ENCODE measurements at places on chromosomes 11 and 22. TPM values are rescaled to one million over a fixed set of nuclear protein-coding genes. Genes with fewer than 3 reads are reported as not detected.

Gene RFPL3
- polyA plus RNA-seq = 0.15 TPM

Gene IGSF9B
- polyA plus RNA-seq = 4.8 TPM

Gene BEST1
- polyA plus RNA-seq = 6.1 TPM

Gene TSPAN18
- polyA plus RNA-seq = 48.9 TPM

Gene ALDH3B1
- polyA plus RNA-seq = 11.6 TPM

Gene DBX1
- polyA plus RNA-seq = 0.35 TPM

Gene GLYAT
- polyA plus RNA-seq = 0.18 TPM

Gene UPB1
- 1.6 TPM for polyA plus RNA-seq

Gene ART1
- 0.31 TPM for polyA plus RNA-seq

Gene NXPE4
- polyA plus RNA-seq = not detected

DNA sequence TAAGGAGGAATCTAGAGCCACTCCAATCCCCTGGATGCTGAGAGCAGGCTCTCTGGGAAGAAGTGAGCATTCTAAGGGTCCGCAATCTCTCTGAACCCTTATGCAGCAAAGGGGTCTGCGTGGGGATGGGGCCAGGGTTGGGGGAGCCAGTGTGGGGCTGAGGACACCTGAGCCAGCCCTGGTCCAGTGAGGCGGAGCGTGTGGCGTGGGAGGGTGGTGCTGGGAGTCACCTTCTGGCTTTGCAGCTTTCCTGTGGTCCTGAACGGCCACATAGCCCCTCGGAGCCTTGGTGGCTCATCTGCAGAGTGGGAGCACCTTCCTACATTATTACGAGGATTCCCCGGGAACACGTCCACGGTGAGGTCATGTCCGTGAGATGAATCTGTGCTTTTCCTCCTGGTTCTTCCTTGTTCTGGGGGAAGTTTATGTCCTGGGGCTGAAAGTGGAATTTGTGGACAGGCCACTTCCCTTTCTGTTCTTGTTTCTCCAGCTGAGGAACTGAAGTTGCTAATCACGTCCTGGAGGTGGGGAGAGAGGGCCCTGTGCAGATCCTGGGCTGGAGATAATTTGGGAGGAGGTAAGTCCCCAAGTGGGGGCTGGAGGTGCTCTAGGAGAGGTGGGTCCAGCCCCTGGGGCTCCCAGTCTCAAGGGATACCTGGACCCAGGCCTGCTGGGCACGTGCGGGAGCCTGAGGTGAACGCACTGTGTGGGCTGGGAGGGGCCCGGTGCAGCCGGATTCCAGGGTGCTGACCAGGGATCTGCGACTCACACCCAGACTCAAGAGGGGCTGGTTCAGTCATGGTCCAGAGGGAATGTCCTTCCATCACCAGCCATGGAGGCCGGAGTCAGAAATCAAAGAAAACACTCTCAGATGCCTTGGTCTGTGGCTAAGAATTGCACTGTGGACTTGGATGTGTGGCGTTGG, 6.1 kb downstream of the MRGPRE start:
- DNase-seq = no peak

- DNase-seq = no peak
These were observed 6.0 kb upstream of the TUBA8 start for GRCh38 chr22:18104566-18104965.

GRCh38 chr11:85758026-85758425, 52.9 kb downstream of the SYTL2 start:
- no peak for DNase-seq

DNA sequence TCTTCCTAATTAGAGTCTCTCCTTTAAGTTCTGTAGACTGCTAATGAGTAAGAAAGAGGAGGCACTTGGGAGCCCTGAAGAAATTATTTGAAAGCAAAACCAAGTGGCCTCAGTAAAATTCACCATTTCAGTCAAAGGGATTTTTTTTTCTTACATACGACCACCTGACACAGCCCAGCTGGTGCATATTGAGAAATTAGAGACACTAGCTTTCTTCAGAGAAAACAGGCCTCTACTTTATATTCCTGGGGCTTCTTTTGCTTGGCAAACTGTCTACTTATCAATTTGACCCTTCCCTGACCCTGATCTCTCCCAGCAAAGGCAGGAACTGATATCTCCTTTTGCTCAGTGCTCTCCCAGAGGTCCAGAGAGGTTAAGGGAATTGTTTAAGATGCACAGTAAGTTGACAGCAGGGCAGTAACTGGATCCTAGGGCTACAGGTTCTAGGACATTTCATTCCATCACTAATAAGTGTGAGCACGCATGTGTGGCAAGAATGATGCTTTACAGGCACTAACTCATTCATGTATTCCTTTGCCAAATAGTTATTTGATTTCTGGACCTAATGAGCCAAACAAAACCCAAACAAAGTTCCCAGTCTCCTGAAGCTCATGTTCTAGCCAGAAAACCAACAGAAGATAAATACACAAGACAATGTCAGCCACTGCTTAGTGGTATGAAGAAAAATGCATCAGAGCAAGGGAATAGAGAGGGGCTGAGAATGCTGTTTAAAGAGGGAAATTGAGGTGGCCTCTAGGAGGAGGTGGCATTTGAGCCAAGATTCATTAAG, 467.6 kb downstream of the SOX6 start:
- DNase-seq = no peak

- DNase-seq = peak; percentile 63
These were observed at the start of gene MYO7A for GRCh38 chr11:77127920-77128691. Gene MYO7A, plus strand, starts transcription at chr11:77128246. Its CDS starts 2,389 bp downstream, at chr11:77130635.

- no peak for DNase-seq
These were observed 1.1 kb upstream of the CEND1 start for GRCh38 chr11:790721-791564.

GRCh38 chr11:119547511-119547910, 124.5 kb upstream of the THY1 start:
- no peak for DNase-seq

GRCh38 chr22:38284042-38284402, 11.2 kb upstream of the TMEM184B start:
- no peak for DNase-seq

GRCh38 chr22:44331881-44332714, 19.3 kb upstream of the SHISAL1 start:
- peak; percentile 28 for DNase-seq

DNA sequence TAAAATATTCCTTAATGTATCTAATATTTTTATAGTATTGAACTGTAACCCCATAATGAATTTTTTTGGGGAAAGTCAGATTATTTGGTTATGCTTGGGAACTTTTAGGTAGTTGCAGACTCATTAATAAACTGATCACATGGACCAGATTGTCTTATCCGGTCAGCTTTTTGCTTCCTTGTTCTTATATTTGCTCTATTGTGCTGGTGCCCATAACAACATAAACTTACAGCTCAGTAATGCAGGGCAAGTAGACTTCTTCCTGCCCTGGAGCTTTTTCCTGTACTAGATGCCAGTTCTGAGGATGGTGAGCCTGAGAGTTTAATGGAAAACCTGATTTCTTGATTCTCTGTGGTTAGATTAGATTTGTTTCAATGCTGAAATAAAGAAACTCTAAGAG, 53.2 kb downstream of the MTMR3 start:
- DNase-seq = no peak

GRCh38 chr11:14330881-14331280, 28.1 kb downstream of the RRAS2 start:
- no peak for DNase-seq

DNA sequence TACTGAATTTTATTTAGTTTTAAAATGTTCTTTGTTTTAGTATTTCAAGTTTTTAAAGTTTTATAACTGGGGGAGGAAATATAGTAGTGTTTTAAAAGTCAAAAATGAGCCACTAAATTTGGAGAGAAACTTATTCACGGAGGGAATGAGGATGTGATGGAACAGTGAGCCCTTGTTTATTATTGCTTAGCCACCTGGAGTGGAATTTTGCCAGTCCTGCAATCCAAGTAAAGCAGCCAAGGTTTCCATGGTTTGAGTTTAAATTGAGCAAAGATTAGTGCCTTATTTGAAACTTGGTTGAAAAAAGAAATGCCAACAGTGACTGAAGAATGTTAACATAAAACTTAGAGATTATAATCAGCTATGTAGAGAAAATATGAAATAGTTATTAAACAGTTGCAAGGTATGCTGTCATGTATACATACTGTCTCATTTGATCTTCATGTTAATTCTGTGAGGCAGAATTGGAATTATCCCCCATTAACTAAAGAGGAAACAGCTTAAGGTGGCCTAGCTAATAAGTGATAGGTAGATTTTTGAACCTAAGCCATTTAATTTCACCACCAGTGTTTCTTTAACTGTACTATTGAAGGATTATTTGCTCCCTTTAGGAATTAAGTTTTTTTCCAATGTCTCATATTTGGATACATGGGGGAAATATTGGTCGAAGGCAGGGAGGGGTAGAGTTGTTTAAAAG, 36.4 kb downstream of the SWAP70 start:
- DNase-seq = no peak

DNA sequence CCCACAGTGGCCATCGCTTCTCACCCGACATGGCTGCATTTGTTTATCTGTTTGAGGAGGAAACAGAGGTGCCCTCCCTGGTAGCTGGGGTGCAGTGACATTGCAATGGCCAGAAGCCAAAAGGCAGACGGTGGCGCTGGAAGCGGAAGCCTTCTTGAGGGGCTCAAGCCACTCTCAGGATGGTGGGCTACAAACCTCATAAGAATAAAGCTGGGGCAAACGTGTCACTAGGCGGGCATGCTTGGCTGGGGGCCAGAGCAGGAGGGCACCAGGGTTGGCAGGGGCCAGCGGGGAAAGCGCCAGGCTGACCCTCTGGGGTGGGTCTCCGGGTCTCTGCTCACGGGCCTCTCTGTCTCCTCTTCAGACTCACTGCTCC, 12.6 kb downstream of the TNNT3 start:
- no peak for DNase-seq

- no peak for DNase-seq
These were observed 96.3 kb upstream of the ALKBH3 start for GRCh38 chr11:43784301-43784700.

DNA sequence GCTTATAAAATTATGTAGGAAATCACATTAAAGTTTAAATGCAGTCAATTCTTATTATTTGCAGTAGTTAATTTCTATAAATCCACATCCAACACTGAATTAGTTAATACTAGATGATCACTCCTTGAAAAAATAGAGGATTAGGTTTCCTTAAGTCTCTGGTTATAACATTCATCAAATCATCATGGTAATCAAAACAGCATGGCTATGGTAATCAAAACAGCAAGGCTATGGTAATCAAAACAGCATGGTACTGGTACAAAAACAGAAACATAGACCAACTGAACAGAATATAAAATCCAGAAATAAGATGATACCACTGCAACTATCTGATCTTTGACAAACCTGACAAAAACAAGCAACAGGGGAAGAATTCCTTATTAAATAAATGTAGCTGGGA, 814.6 kb upstream of the CCDC179 start:
- DNase-seq = no peak

DNA sequence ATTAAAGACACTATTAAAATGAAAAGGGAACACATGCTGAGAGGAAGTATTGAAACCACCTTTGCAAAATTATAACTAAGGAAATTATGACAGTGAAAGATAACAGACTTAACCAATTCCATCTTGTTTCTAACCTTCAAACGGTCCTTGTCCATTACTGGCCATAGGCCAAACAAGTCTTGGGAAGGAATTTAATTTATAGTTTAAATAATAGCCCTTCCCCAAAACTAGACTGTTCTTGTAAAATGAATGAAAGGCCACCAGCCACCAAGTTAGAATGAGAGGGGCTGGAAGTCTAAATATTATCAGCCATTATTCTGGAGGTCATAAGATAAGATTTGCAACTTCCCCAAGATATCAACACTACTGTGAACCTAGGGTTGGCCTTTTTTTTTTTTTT, 1.8 kb upstream of the TALDO1 start:
- DNase-seq = no peak

DNA sequence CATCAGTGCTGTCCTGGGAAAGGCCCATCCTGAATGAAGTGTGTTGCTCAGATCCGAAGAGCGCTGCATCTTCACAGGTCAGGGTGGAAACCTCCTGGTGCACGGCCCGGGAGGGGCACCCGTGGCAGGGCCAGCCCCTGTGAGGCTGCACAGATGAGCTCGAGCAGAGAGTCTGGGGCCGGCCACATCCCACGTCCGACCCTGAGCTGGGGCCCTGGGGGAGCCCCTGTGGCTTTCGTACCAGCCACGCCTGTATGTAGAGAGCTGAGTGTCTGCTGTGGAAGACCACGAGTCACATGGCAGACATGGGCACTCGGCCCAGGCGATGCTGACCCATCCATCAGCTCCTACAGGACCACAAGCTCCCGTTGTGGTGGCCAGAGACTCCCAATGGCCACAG, 24.9 kb upstream of the SEPTIN5 start:
- DNase-seq = no peak

DNA sequence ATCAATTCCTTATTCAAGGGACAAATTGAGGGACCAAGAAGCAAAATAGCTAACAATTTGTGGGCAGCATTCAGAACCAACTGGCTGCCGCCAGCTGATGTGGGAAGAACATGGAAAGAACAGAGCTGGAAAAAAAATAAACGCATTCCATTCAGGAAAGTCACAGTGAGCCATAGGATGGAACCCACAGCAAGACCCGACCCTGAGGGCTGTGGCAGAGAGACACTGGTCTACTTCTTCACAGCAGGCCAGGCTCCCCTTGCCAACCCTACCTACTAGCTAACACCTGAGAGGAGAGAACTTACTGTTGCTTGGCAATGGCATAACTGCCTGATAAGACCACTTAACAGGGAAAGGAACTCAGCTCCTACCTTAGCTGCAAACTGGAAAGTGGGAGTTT, 123.5 kb upstream of the APOA1 start:
- no peak for DNase-seq

- no peak for DNase-seq
These were observed 73.7 kb upstream of the KIRREL3 start for GRCh38 chr11:127074151-127074761.

- no peak for DNase-seq
These were observed 1319.9 kb downstream of the BRD1 start for GRCh38 chr22:48507595-48508350.

DNA sequence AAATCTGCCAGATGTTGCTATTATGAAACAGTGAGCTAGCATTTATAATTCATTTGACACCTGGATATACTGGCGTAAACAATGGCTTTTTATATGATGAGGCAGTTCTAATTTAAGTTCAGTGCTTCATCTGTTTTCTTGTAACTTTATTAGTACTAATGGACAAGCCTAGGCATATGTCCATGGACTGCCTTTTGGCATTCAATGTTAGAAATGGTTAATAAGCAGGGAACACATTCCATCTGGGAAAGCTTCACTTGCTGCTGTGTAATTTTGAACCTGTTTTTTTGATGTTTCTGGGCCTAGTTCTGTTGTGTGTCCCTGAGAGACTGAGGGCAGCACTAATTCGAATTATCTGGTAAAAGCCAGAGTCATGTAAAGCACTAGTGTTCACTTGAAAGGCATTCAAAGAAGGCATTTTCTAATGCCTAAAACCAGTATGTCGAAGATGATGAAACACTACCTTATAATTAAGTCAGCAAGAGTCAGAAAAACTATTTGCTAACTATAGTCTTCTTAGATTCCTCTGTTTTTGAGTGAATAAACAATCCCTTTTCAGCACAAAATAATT, 138.5 kb downstream of the SWAP70 start:
- DNase-seq = no peak

GRCh38 chr11:116421529-116422185, 351.1 kb downstream of the BUD13 start:
- DNase-seq = no peak
